Parietal lobe (tissue), 2 donors: ENCODE measurements at places on chromosomes 12 and 14. TPM values are rescaled to one million over a fixed set of nuclear protein-coding genes. Genes with fewer than 3 reads are reported as not detected.

Gene PAX9
- not detected for total RNA-seq

Gene KRT6C
- not detected for total RNA-seq

Gene ARPC3
- total RNA-seq = 96.1 TPM

Gene RNASE7
- total RNA-seq = not detected

Gene DLK1
- total RNA-seq = not detected

Gene C14orf132
- 66.4 TPM for total RNA-seq

Gene TMEM233
- not detected for total RNA-seq

Gene IL22
- total RNA-seq = not detected

Gene SMIM41
- total RNA-seq = not detected

Gene OR5AU1
- not detected for total RNA-seq

Gene C3AR1
- 0.63 TPM for total RNA-seq

Gene TRIM9
- total RNA-seq = 107 TPM

Gene PLA2G1B
- not detected for total RNA-seq

Gene KCNK13
- total RNA-seq = 0.31 TPM

Gene GYS2
- total RNA-seq = not detected

Gene MYBPC1
- total RNA-seq = 1.3 TPM

Gene ADGRD1
- total RNA-seq = 4.1 TPM

Gene AICDA
- not detected for total RNA-seq

Gene AMN
- total RNA-seq = not detected

Gene IGFBP6
- total RNA-seq = 3.8 TPM

Gene PTGES3
- 83.9 TPM for total RNA-seq

Gene SLC38A4
- total RNA-seq = 0.63 TPM

Gene KRT3
- total RNA-seq = not detected

Gene NGB
- total RNA-seq = 4.7 TPM

Gene BICDL1
- total RNA-seq = 66.4 TPM

Gene EML1
- total RNA-seq = 200 TPM

Gene DACT1
- total RNA-seq = 269 TPM

Gene OR4K1
- not detected for total RNA-seq

Gene EML5
- 25.0 TPM for total RNA-seq

Gene TMEM229B
- 19.1 TPM for total RNA-seq

Gene GPR132
- total RNA-seq = 0.94 TPM

Gene FMNL3
- total RNA-seq = 18.8 TPM

Gene PPP4R4
- 1.6 TPM for total RNA-seq

Gene HOXC4
- not detected for total RNA-seq

Gene IAPP
- not detected for total RNA-seq

Gene MYO1H
- 0.31 TPM for total RNA-seq

Gene APOLD1
- total RNA-seq = 19.4 TPM

Gene BCDIN3D
- 7.2 TPM for total RNA-seq

Gene FCF1
- 21.0 TPM for total RNA-seq

Gene GDF3
- total RNA-seq = not detected

Gene ACSM4
- total RNA-seq = not detected
